NCI-H460 (cell line): ENCODE measurements at places on chromosomes 3 and 15.

- DNase-seq, result no peak
These were observed 2.4 kb downstream of the CIB1 start for GRCh38 chr15:90231028-90232017.

DNA sequence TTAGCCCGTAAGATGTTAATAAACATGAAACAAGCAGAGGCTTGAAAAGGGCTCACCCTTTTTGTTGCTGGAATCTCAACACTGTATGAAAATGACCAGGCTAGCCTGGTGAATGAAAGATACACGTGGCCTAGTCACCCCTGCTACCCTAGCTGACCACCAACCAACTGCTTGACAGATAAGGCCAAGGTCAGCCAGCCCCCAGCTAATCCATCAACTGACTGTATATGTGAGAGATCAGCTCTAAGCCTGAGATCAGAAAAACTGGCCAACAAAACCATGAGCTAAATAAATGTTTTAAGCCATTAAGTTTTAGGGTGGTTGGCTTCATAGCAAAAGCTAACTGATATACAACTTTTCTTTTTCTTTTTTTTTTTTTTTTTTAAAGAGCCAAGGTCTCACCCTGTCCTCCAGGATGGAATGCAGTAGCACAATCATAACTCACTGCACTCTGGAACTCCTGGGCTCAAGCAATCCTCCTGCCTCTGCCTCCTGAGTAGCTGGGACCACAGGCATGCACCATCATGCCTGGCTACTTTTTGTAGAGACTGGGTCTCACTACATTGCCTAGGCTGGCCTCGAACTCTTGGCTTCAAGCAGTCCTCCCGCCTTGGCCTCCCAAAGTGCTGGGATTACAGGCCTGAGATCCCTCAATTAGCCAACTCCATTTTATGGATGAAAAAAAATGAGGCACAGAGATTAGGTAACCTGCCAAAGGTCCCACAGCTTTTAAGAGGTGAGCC is 34.6 kb downstream of the SH3BP5 start:
- no peak for DNase-seq

- DNase-seq, result no peak
These were observed 19.0 kb upstream of the CCR2 start for GRCh38 chr3:46334741-46335478.

DNA sequence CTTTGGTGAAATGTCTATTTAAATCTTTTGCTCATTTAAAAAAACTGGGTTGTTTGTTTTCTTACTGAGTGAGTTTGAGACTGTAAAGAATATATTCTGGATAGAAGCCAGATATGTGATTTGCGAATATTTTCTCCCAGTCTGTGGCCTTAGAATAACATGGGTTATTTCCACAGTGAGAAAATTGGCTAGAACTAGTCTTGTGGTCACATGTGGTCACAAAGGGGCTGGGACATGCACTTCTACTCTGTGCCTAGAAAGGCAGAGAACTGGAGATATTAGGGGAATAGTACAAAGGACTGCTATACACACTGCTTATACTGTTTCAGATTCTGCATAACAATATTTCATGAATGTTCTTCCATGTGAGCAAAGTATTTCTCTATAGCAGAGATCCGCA is 79.9 kb upstream of the RGMA start:
- DNase-seq, result no peak

DNA sequence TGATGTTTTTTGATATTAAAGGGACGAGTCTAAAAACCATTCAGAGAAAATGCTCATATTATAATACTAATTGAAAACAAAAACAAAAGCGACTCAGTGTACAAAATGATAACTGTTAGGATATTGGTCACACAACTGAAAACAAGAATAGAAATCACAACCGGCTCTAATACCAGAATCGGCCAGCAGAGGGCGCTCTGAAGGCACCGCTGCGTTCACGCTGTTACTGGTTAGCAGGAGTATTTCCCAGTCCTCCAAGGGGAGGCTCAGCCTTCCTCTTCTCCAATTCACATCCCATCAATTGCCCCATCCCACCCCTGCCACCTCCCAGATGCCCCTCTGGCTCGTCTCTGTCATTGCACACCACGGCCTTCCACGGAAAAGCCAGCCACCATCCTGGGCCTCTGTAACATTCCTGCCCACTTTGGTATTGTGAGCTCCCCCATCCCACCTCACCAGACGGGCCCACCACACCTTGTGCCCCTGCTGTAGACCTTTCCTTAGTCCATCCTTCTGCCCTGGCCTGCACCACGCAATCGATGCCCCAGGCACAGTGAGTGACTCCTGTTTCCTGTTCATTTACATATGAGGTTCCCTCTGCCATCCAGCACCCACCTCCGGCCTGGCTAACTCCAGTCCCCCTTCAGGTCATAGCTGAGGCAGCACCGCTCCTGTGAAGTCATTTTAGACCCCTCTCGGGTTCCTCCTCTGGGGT is 8.5 kb downstream of the FAM107A start:
- peak; percentile 47 for DNase-seq

DNA sequence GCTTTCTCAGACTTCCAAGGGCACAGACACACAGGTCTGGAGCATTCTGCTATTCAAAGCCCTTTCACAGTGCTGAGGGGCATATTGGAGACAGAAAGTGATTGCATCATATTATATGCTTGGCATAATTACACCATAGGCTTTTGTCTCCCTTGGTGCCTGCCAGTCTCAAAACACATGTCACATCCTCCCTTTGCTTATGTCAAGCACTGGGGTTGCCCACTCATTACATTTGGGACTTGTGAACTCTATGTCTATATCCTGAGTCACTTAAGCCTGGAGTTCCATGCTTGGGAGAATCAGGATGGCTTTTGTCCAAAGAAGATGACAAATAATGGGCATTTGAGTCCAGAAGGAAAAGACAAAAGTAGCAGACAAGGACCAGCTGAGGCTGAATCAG is 12.3 kb upstream of the PDZRN3 start:
- no peak for DNase-seq
